ENCODE measurements at places on chromosomes 12 and 14. TPM values are rescaled to one million over a fixed set of nuclear protein-coding genes. Genes with fewer than 3 reads are reported as not detected.

- no peak for DNase-seq
- no peaks in the 10 kb centered on the region for H3K36me3 ChIP-seq
- peaks cover 6% of the 10 kb centered on the region for H3K27me3 ChIP-seq
- H3K4me3 ChIP-seq = no peak overlapping the region
- no peak overlapping the region for H3K27ac ChIP-seq
- no peaks in the 10 kb centered on the region for H3K4me1 ChIP-seq
These were observed 8.3 kb downstream of the GALNT16 start for GRCh38 chr14:69268223-69268622.

The ESR2 gene
- total RNA-seq = 0.31 TPM

- peaks cover 49% of the 10 kb centered on the region for H3K36me3 ChIP-seq
- no peak for DNase-seq
- no peak overlapping the region for H3K4me3 ChIP-seq
- H3K4me1 ChIP-seq = peaks cover 21% of the 10 kb centered on the region
These were observed 99.1 kb downstream of the NELL2 start for GRCh38 chr12:44777044-44777443.

GRCh38 chr14:53180272-53181221, 27.4 kb upstream of the DDHD1 start:
- peak overlapping the region; percentile 32 for H3K27ac ChIP-seq
- DNase-seq = peak; percentile 65

DNA sequence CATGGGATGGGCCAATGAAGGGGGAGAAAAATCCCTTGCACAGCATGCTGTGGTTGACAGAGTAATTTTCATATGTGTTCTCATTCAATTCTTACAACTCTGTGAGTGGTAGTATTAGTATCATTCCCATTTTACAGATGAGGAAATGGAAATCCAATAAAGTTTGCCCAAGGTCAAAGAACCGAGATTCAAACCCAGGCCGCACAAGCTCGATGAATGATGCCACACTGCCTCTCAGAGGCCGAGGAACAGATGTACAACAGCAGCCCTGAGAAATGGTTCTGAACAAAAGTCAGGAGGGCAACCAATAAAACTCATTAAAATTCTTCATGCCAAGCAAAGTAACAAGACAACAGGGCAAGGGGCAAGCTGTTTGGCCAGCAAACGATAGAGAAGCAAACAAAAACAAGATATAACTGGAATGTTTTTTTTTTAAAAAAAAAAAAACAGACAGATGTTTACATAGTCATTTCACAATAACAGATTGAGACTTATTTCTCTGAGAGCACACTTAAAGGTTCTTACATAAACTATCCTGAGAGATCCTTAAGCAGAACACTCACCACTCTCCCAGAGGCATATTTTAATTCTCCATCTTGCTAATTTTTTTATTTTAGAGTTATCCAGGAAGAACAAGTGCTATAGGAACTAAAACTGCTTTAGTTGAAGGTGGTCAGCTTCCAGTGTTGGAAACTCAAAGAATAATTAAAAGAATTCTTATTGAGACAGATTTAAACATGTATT, 85.8 kb downstream of the EXOC5 start:
- no peaks in the 10 kb centered on the region for H3K36me3 ChIP-seq
- H3K27ac ChIP-seq = no peak overlapping the region
- DNase-seq = no peak
- no peak overlapping the region for H3K4me3 ChIP-seq
- H3K27me3 ChIP-seq = peaks cover 15% of the 10 kb centered on the region

- peak; percentile 58 for DNase-seq
- H3K4me3 ChIP-seq = no peak overlapping the region
- peaks cover 2% of the 10 kb centered on the region for H3K4me1 ChIP-seq
- no peaks in the 10 kb centered on the region for H3K36me3 ChIP-seq
- H3K27ac ChIP-seq = no peak overlapping the region
- no peaks in the 10 kb centered on the region for H3K27me3 ChIP-seq
These were observed 233.3 kb upstream of the PPFIA2 start for GRCh38 chr12:81992461-81992860.

GRCh38 chr12:47052274-47052673, 27.1 kb upstream of the PCED1B start:
- no peak overlapping the region for H3K27ac ChIP-seq
- DNase-seq = no peak
- no peaks in the 10 kb centered on the region for H3K27me3 ChIP-seq
- no peaks in the 10 kb centered on the region for H3K4me1 ChIP-seq

The PTPRB gene
- total RNA-seq = not detected

GRCh38 chr12:88932457-88932856, 352.2 kb upstream of the KITLG start:
- no peaks in the 10 kb centered on the region for H3K36me3 ChIP-seq
- no peak overlapping the region for H3K4me3 ChIP-seq
- no peak overlapping the region for H3K27ac ChIP-seq
- no peak for DNase-seq
- peaks cover 4% of the 10 kb centered on the region for H3K27me3 ChIP-seq

DNA sequence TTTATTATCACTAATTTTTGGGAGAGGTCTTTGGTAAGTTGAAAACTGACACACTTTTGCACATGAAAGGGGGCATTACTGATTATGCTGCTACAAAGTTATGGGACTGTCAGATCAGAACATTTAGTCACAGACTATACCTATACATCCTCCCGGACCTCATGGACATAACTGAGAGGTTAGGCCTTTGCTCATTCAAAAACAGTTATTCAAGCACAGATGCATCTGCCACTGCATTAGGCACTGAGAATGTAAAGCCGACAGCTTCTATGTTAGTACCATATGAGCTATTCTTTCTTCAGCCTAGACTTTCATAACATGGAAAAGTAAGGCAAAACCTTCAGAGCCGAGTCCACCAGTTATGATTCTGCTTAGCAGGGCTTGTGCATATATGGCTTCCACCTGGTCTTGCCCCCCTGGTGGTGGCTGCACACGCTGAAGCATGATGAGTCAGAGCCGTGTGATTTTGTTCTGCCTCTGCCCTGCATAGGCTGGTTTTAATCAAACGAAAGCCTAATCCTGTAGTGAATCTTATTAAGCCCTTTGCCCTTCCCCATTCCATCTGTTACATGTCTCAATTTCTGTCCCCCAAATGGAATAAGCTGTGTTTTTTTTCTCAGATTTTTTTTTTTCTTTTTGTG, 21.8 kb upstream of the RNU6-8 start:
- DNase-seq = peak; percentile 48
- H3K4me1 ChIP-seq = no peaks in the 10 kb centered on the region
- no peak overlapping the region for H3K27ac ChIP-seq
- H3K27me3 ChIP-seq = peaks cover 2% of the 10 kb centered on the region

The HOMEZ gene
- total RNA-seq = 10.9 TPM

The TAS2R31 gene
- total RNA-seq = 1.2 TPM

DNA sequence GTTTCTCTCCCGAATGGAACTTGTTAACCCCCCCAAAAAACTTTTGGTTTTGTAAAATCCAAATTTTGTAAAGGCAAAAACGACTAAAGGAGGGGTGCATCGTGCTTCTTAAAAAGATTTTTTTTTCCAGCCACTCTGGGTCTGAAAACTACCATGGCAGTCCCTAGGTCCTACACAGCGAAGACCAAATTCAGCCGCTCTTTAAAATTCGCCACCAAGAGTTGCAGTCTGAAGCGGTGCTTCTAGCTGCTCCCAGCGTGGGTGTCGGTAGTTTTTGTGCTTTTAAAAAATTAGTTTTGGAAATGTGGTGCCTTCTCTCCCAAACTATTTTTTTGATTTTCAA, 873 bp upstream of the GSC start:
- no peaks in the 10 kb centered on the region for H3K36me3 ChIP-seq
- H3K4me1 ChIP-seq = peaks cover 18% of the 10 kb centered on the region
- peak overlapping the region; percentile 18 for H3K4me3 ChIP-seq
- peaks cover 86% of the 10 kb centered on the region for H3K27me3 ChIP-seq
- DNase-seq = no peak

GRCh38 chr14:31828946-31829868, 247.9 kb upstream of the ARHGAP5 start:
- H3K4me3 ChIP-seq = no peak overlapping the region
- no peaks in the 10 kb centered on the region for H3K27me3 ChIP-seq
- DNase-seq = no peak
- H3K4me1 ChIP-seq = no peaks in the 10 kb centered on the region
- H3K27ac ChIP-seq = no peak overlapping the region
- H3K36me3 ChIP-seq = peaks cover 9% of the 10 kb centered on the region

GRCh38 chr14:39060818-39061437, 42.1 kb downstream of the SEC23A start:
- peaks cover 69% of the 10 kb centered on the region for H3K36me3 ChIP-seq
- H3K4me3 ChIP-seq = no peak overlapping the region
- DNase-seq = no peak
- H3K27me3 ChIP-seq = no peaks in the 10 kb centered on the region
- H3K27ac ChIP-seq = no peak overlapping the region

The CELA1 gene
- not detected for total RNA-seq

- no peak for DNase-seq
- H3K36me3 ChIP-seq = no peaks in the 10 kb centered on the region
- H3K4me3 ChIP-seq = no peak overlapping the region
- H3K27ac ChIP-seq = no peak overlapping the region
These were observed 46.8 kb downstream of the LRIG3 start for GRCh38 chr12:58873496-58873895.

DNA sequence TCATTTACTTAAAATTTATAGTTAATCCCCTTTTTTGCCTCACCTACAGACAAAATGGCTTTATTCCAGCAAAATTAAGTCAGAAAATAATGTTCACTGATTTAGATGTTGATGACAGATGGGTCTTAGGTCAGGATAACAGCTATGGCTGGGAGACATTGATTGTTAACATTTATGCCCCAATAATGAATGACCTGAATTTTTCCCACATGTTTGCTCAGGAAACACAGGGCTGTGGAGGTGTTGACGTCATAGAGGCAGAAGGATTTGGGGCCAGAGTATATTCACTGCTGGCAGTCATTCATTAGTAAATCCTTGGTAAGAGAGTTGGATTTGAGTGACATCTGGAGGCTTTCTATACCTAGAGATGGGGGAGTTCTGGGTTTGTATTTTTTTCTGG, 121.3 kb downstream of the PDE3A start:
- no peaks in the 10 kb centered on the region for H3K36me3 ChIP-seq
- H3K4me3 ChIP-seq = no peak overlapping the region
- H3K27me3 ChIP-seq = peaks cover 1% of the 10 kb centered on the region
- peaks cover 3% of the 10 kb centered on the region for H3K4me1 ChIP-seq

DNA sequence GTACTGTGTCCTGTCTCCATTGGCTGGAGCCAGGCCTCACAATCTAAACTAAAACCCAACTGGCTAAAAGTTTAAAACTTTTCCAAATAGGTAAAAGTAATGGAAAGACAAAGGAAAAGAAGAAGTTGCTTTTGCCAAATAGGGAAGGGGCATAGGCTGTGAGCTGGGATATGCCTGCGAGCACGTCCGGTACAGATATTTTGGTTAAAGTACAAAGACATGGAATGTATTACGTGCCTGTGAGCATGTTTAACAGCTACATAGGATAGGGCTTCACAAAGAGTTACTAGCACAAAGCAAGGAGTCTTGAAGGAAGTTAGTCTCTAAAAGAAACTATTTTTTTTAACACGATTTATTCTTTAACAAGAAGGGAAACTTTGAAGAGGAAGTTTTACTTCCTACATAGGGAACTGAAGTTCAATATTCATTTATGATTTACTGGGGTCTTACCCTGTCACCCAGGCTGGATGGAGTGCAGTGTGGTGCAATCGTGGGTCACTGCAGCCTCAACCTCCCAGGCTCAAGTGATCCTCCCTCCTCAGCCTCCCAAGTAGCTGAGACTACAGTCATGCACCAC, 41.9 kb upstream of the INF2 start:
- H3K27ac ChIP-seq = no peak overlapping the region
- no peak for DNase-seq
- H3K4me1 ChIP-seq = no peaks in the 10 kb centered on the region
- no peaks in the 10 kb centered on the region for H3K36me3 ChIP-seq

GRCh38 chr12:96227365-96228106, 33.4 kb downstream of the ELK3 start:
- H3K4me3 ChIP-seq = no peak overlapping the region
- H3K36me3 ChIP-seq = peaks cover 33% of the 10 kb centered on the region
- no peak for DNase-seq
- H3K4me1 ChIP-seq = peaks cover 28% of the 10 kb centered on the region

- H3K27ac ChIP-seq = no peak overlapping the region
- peaks cover 4% of the 10 kb centered on the region for H3K4me1 ChIP-seq
- peaks cover 48% of the 10 kb centered on the region for H3K36me3 ChIP-seq
- no peak for DNase-seq
- no peaks in the 10 kb centered on the region for H3K27me3 ChIP-seq
These were observed 75.5 kb downstream of the SYNE3 start for GRCh38 chr14:95440951-95441350.

GRCh38 chr12:4857472-4858291, 52.0 kb upstream of the KCNA1 start:
- peak; percentile 87 for DNase-seq
- H3K36me3 ChIP-seq = no peaks in the 10 kb centered on the region
- peaks cover 9% of the 10 kb centered on the region for H3K4me1 ChIP-seq
- H3K27me3 ChIP-seq = peaks cover 11% of the 10 kb centered on the region

- no peak for DNase-seq
- no peaks in the 10 kb centered on the region for H3K4me1 ChIP-seq
- peaks cover 2% of the 10 kb centered on the region for H3K27me3 ChIP-seq
- no peak overlapping the region for H3K4me3 ChIP-seq
These were observed 17.3 kb downstream of the IRF2BPL start for GRCh38 chr14:77011245-77011644.

GRCh38 chr12:32947206-32948067, 50.9 kb upstream of the PKP2 start:
- no peak overlapping the region for H3K27ac ChIP-seq
- peaks cover 3% of the 10 kb centered on the region for H3K27me3 ChIP-seq
- H3K4me1 ChIP-seq = no peaks in the 10 kb centered on the region

GRCh38 chr14:21780429-21781084, 106.9 kb upstream of the OR4E1 start:
- no peak overlapping the region for H3K27ac ChIP-seq
- no peak for DNase-seq
- peaks cover 11% of the 10 kb centered on the region for H3K27me3 ChIP-seq
- no peaks in the 10 kb centered on the region for H3K4me1 ChIP-seq

GRCh38 chr12:41142376-41142775, 45.7 kb upstream of the PDZRN4 start:
- H3K36me3 ChIP-seq = no peaks in the 10 kb centered on the region
- H3K4me1 ChIP-seq = no peaks in the 10 kb centered on the region
- no peak overlapping the region for H3K27ac ChIP-seq
- no peaks in the 10 kb centered on the region for H3K27me3 ChIP-seq

- H3K27me3 ChIP-seq = no peaks in the 10 kb centered on the region
- DNase-seq = no peak
- H3K36me3 ChIP-seq = no peaks in the 10 kb centered on the region
- no peak overlapping the region for H3K27ac ChIP-seq
- H3K4me3 ChIP-seq = no peak overlapping the region
These were observed 269.5 kb downstream of the FBXL14 start for GRCh38 chr12:1324910-1325309.

- H3K27ac ChIP-seq = peak overlapping the region; percentile 81
- peaks cover 29% of the 10 kb centered on the region for H3K4me1 ChIP-seq
- H3K27me3 ChIP-seq = no peaks in the 10 kb centered on the region
- H3K4me3 ChIP-seq = peak overlapping the region; percentile 34
- H3K36me3 ChIP-seq = peaks cover 4% of the 10 kb centered on the region
These were observed 40.5 kb downstream of the GALC start for GRCh38 chr14:87952307-87953094.
